ENCODE measurements at places on chromosomes 3 and 15.

GRCh38 chr3:132984181-132984580 lies 54.0 kb upstream of the TMEM108 start:
- DNase-seq: no peak

- DNase-seq: no peak
Measured at GRCh38 chr3:115666920-115667737, 43.8 kb downstream of the GAP43 start.

DNA sequence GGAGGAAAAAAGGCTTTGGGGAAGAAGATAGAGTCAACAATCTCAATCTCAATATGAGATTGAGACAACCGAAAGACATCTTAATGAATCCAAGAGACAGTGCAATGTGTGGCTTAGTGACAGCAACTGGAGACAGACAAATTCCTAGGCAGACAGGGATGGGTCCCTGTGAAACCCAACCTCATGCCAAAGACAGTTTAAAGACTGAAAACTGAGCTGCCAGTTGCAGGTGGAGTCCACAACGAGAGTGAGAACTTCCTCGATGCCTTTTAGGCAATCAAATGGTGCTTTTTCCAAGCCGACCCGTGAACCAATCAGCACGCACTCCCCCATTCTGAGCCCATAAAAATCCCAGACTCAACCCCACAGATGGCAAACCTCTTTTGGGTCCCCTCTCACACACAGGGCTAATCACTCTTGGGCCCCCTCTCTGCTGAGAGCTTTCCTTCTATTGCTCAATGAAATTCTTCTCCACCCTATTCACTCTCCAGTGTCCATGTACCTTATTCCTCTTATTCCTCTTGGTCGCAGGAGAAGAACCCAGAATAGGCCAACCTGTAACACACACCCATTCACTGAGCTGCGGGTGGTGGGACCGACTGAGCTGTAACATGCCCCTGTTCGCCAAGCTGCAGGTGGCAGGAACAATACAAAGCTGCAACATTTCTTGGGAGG lies 34.8 kb downstream of the ZMAT3 start:
- DNase-seq: no peak

- DNase-seq: no peak
Measured at GRCh38 chr3:152331018-152331541, 62.4 kb downstream of the MBNL1 start.

DNA sequence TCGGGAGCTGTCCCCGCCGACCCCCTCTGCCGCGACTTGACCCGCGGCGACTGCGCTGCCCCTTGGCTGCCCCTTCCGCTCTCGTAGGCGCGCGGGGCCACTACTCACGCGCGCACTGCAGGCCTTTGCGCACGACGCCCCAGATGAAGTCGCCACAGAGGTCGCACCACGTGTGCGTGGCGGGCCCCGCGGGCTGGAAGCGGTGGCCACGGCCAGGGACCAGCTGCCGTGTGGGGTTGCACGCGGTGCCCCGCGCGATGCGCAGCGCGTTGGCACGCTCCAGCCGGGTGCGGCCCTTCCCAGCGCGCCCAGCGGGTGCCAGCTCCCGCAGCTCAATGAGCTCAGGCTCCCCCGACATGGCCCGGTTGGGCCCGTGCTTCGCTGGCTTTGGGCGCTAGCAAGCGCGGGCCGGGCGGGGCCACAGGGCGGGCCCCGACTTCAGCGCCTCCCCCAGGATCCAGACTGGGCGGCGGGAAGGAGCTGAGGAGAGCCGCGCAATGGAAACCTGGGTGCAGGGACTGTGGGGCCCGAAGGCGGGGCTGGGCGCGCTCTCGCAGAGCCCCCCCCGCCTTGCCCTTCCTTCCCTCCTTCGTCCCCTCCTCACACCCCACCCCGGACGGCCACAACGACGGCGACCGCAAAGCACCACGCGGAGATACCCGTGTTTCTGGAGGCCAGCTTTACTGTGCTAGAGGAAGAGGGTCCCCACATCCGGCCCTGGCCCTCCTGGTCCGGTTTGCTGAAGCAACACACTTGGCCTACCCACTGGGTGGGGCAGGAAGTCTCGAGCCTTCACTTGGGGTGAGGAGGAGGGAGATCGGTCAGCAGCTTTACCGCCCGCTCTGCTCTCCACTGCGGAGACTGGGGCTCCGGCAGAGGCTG lies at the start of gene RASSF1:
RASSF1 (minus strand) TSS at position 389 of the 882 bp plus-strand sequence; CDS start at position 358, 31 bp downstream.
- DNase-seq: no peak

DNA sequence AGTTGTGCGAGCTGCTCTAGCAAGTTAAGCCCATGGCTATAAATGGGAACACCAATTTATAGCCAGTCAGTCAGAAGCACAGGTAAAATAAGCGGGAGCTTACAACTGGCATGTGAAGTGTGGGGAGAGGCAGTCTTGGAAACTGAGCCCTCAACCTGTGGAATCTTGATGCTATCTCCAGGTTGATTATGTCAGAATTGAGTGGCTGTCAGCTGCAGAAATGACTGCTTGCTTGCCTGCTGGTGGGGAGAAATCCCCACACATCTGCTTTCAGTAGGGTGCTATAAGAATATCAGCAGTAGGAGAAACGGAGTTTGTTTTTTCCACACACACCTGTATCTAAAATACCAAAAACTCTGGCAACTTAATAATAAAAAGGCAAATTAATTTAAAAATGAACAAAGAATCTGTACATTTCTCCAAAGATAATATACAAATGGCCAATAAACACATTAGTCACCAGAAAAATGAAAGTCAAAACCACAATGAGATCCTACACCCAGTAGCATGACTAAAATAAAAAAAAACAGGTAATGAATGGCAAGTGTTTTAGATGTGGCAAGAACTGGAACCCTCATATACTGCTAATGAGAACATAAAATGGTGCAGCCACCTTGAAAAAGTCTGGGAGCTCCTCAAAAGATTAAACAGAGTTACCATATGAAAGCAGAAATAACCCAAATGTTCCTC lies 26.0 kb upstream of the MAP4 start:
- no peak for DNase-seq

DNA sequence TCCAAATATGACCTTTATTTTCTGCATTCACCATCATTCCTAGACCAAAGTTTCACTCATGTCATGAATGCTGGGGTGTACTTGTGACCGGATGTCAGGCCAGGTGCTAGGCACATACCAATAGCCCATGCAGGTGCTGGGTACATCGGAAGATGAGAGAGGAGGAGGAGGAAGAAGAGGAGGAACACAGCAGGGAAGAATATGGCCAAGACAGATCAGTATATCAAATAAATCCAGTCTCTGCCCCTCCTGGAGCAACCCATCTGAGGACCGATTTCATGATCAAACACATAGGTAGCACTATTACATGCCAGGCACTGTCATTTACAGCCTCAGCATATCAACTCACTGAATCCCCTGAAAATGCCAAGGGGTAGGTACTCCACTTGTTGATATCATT lies 3.0 kb upstream of the WNT7A start:
- DNase-seq: no peak

- no peak for DNase-seq
Measured at GRCh38 chr3:141656771-141657170, 81.3 kb upstream of the RNF7 start.

Data from NCI-H187 (cell line).